ENCODE measurements at places on chromosomes 7 and 10. TPM values are rescaled to one million over a fixed set of nuclear protein-coding genes. Genes with fewer than 3 reads are reported as not detected.
A peak's percentile ranks its signal among the peaks of the same experiment; 100 is the strongest.

OR9A2 gene
- not detected for total RNA-seq

IPMK gene
- total RNA-seq, result 8.6 TPM

H2BK1 gene
- total RNA-seq, result 3.1 TPM

LBX1 gene
- total RNA-seq, result not detected

GHRHR gene
- not detected for total RNA-seq

ZEB1 gene
- 96.7 TPM for total RNA-seq

SLC26A4 gene
- 0.05 TPM for total RNA-seq

CLRN3 gene
- not detected for total RNA-seq

CRHR2 gene
- total RNA-seq, result not detected

ATRNL1 gene
- total RNA-seq, result 1.7 TPM

HDAC9 gene
- 64.8 TPM for total RNA-seq

IL15RA gene
- total RNA-seq, result 9.3 TPM

OAT gene
- 16.9 TPM for total RNA-seq

AMZ1 gene
- 14.6 TPM for total RNA-seq

DNA sequence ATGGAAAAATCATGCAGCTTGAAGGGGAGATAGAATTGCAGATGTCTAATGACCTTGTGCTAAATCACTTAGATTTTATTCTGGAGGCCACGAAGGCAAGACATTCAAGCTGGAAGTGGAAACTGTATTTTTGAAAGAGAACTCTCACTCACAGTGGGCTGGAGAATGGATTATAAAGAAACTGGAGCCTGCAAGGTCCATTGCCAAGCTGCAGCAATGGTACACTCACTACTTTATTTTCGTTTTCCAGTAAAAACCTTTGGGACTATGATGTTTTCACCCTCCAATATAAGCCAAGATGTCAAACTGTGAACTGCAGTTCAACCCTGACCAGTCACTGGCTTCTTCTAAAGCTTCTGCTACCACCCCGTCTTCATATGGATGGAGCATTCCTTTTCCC lies 62.0 kb downstream of the SKIDA1 start:
- H3K4me3 ChIP-seq, result no peak overlapping the region
- H3K36me3 ChIP-seq, result no peaks in the 10 kb centered on the region
- no peak overlapping the region for H3K27ac ChIP-seq
- no peaks in the 10 kb centered on the region for H3K4me1 ChIP-seq

GRCh38 chr10:89382757-89383156 lies 4.9 kb downstream of the IFIT1B start:
- H3K4me1 ChIP-seq, result peaks cover 16% of the 10 kb centered on the region
- no peak overlapping the region for H3K27ac ChIP-seq
- DNase-seq, result no peak

DNA sequence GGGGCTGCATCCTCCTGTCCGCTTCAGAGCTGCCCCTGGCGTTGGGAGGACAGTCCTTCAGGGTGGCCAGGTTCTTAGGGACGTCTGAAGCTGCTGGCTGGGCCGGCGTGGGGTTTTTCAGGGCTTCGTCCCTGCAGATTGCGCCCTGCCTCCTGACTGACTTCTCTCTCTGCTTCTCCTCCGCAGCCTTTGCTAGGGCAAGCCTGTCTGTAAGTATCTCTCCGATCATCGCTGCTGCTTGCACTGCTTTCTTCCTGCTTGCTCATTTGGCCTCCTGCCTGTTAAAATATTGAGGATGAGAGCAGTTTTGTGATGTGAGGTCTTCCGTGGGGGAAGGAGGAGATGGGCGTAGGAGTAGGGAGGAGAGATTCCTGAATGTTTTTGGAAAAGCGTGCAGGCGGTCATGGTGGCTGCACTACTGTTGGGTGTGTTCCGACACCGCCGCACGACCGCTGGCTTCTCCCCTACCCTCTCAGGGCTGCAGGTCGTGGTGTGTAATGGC lies 25.3 kb downstream of the PFKFB3 start:
- no peaks in the 10 kb centered on the region for H3K4me1 ChIP-seq
- no peak overlapping the region for H3K27ac ChIP-seq
- no peak for DNase-seq
- no peak overlapping the region for H3K4me3 ChIP-seq
- H3K27me3 ChIP-seq, result no peaks in the 10 kb centered on the region

DNA sequence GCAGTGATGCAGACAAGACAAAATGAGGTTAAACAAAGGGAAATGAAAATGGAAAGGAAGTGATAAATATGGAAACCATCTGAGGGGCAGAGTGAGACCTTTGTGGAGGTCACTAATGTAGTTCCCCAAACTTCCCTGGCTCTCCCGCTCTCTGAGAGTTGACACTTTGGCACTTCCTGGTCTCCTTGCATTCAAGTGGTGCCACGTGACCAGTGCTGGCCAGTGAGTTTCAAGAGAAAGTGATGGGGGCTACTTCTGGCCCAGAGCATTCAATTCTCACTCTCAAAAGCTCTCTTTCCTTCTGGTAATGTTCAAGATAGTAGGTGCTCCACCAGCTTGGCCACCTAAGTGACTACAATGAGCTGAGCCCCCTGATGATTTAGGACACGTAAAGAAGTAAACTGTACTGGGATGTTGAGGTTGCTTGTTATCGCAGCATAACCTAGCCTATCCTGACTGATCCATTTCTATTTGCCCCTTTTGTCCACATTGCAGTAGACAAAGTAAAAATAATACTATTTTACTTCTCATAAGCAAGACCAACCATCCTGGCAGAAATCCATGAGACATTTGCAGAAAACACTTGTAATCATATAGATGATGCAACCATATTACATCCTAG lies 242.0 kb upstream of the YAE1 start:
- DNase-seq, result no peak
- H3K36me3 ChIP-seq, result no peaks in the 10 kb centered on the region
- H3K27ac ChIP-seq, result no peak overlapping the region
- no peaks in the 10 kb centered on the region for H3K4me1 ChIP-seq

GRCh38 chr10:111984057-111984456 lies 199.5 kb downstream of the GPAM start:
- H3K4me3 ChIP-seq, result no peak overlapping the region
- no peak for DNase-seq
- H3K27me3 ChIP-seq, result no peaks in the 10 kb centered on the region

GRCh38 chr7:2010101-2010500 lies 222.6 kb downstream of the MAD1L1 start:
- H3K4me1 ChIP-seq, result peaks cover 12% of the 10 kb centered on the region
- no peaks in the 10 kb centered on the region for H3K36me3 ChIP-seq
- no peak overlapping the region for H3K4me3 ChIP-seq

GRCh38 chr7:50213622-50214017 lies 90.9 kb upstream of the IKZF1 start:
- H3K4me3 ChIP-seq, result no peak overlapping the region
- H3K4me1 ChIP-seq, result peaks cover 24% of the 10 kb centered on the region
- DNase-seq, result no peak
- no peaks in the 10 kb centered on the region for H3K27me3 ChIP-seq
- no peaks in the 10 kb centered on the region for H3K36me3 ChIP-seq

GRCh38 chr10:113322843-113323242 lies 230.0 kb upstream of the HABP2 start:
- H3K4me3 ChIP-seq, result no peak overlapping the region
- peak; percentile 13 for DNase-seq
- no peak overlapping the region for H3K27ac ChIP-seq
- no peaks in the 10 kb centered on the region for H3K36me3 ChIP-seq

- H3K4me3 ChIP-seq, result no peak overlapping the region
- peaks cover 16% of the 10 kb centered on the region for H3K27me3 ChIP-seq
- H3K36me3 ChIP-seq, result no peaks in the 10 kb centered on the region
Measured at GRCh38 chr7:94396596-94396995, 1.9 kb downstream of the COL1A2 start.

- H3K27ac ChIP-seq, result no peak overlapping the region
- H3K36me3 ChIP-seq, result no peaks in the 10 kb centered on the region
- peaks cover 3% of the 10 kb centered on the region for H3K4me1 ChIP-seq
- no peaks in the 10 kb centered on the region for H3K27me3 ChIP-seq
- DNase-seq, result no peak
Measured at GRCh38 chr7:77244222-77244934, 44.8 kb upstream of the FGL2 start.

GRCh38 chr10:27699776-27700175 lies 45.8 kb downstream of the MKX start:
- H3K4me3 ChIP-seq, result no peak overlapping the region
- no peaks in the 10 kb centered on the region for H3K36me3 ChIP-seq
- no peak for DNase-seq
- no peaks in the 10 kb centered on the region for H3K27me3 ChIP-seq
- H3K27ac ChIP-seq, result no peak overlapping the region

- peaks cover 45% of the 10 kb centered on the region for H3K4me1 ChIP-seq
- H3K36me3 ChIP-seq, result peaks cover 2% of the 10 kb centered on the region
- H3K4me3 ChIP-seq, result peak overlapping the region; percentile 63
- H3K27me3 ChIP-seq, result no peaks in the 10 kb centered on the region
- DNase-seq, result no peak
Measured at GRCh38 chr7:33108554-33109004, 625 bp downstream of the RP9 start.

- H3K4me1 ChIP-seq, result peaks cover 16% of the 10 kb centered on the region
- peak; percentile 99 for DNase-seq
- H3K36me3 ChIP-seq, result no peaks in the 10 kb centered on the region
- H3K27me3 ChIP-seq, result no peaks in the 10 kb centered on the region
- H3K27ac ChIP-seq, result peak within 1 kb of the TSS; percentile 58
Measured at GRCh38 chr10:122953902-122954730, at the start of gene C10orf88. Gene C10orf88 (minus strand): TSS chr10:122954227. CDS start chr10:122954178, 49 bp downstream.

GRCh38 chr7:132450696-132451095 lies 125.6 kb downstream of the PLXNA4 start:
- H3K4me1 ChIP-seq, result no peaks in the 10 kb centered on the region
- DNase-seq, result no peak
- no peak overlapping the region for H3K4me3 ChIP-seq
- no peaks in the 10 kb centered on the region for H3K36me3 ChIP-seq
- no peak overlapping the region for H3K27ac ChIP-seq
- no peaks in the 10 kb centered on the region for H3K27me3 ChIP-seq

- peaks cover 15% of the 10 kb centered on the region for H3K4me1 ChIP-seq
- H3K27ac ChIP-seq, result no peak overlapping the region
- no peaks in the 10 kb centered on the region for H3K27me3 ChIP-seq
- DNase-seq, result no peak
- peaks cover 6% of the 10 kb centered on the region for H3K36me3 ChIP-seq
Measured at GRCh38 chr7:74372511-74373111, 81.1 kb upstream of the GTF2IRD1 start.

GRCh38 chr7:132760244-132760623 lies 184.0 kb upstream of the PLXNA4 start:
- no peaks in the 10 kb centered on the region for H3K4me1 ChIP-seq
- H3K4me3 ChIP-seq, result no peak overlapping the region
- DNase-seq, result no peak
- H3K36me3 ChIP-seq, result no peaks in the 10 kb centered on the region

GRCh38 chr10:62696798-62697197 lies 107.7 kb upstream of the ADO start:
- DNase-seq, result peak; percentile 46
- no peaks in the 10 kb centered on the region for H3K27me3 ChIP-seq
- peaks cover 13% of the 10 kb centered on the region for H3K4me1 ChIP-seq
- no peak overlapping the region for H3K4me3 ChIP-seq
- H3K27ac ChIP-seq, result no peak overlapping the region

DNA sequence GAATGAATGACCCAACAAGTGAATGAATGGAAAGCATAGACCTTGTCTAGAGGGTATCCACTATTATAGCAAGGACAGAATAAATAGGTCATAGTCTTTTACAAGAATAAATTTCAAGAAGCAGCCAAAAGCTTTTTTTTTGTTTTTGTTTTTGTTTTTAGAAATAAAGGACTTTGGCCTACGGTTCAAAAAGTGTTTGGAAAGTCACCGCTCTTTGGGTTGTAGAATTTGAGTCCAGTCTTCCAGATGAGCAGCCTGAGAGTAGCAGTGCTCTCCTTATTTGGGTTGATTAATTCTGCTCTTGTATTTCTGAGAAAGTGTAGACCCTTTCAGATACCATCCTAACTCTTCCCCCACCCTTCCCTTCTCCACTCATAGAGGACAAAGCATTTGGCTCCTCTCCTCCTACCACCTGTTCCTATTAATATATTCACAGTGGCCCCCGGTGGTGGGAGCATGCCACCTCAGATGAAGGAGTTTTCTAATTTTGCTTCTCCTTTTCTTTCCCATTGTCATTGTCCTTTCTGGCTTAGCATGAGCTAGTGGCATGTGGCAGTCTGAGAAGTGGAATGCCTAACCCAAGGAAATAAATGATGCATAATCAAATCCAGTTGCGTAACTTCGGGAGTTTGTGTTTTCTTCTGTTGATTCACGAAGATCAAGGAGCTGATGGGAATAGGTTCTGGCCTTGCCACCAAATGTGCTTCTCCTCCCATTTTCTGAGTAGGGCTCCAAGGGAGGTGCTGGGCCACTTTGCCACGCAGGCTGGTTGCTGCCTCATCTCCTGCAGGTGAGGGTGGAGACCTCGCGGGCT lies 114.7 kb downstream of the CHN2 start:
- H3K27me3 ChIP-seq, result no peaks in the 10 kb centered on the region
- no peak for DNase-seq
- no peaks in the 10 kb centered on the region for H3K36me3 ChIP-seq

DNA sequence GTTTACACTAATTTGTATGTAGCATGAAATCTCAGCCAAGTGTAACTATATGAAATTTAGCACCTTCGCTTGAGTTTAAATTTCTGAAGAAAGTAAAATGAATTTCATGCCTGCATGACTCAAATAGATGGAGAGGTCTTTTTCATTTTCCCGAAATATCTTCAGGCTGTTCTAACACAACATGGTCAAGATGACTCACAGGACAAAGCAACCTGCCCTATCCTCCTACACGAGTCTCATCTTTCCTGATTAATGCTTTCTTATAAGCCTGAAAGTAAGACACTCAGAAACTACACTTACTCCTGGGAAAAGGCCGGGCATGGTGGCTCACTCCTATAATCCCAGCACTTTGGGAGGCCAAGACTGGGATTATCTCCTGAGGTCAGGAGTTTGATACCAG lies 41.2 kb downstream of the CH25H start:
- no peaks in the 10 kb centered on the region for H3K27me3 ChIP-seq
- H3K36me3 ChIP-seq, result no peaks in the 10 kb centered on the region
- DNase-seq, result no peak
- no peak overlapping the region for H3K4me3 ChIP-seq
- no peak overlapping the region for H3K27ac ChIP-seq

- no peak for DNase-seq
- no peaks in the 10 kb centered on the region for H3K4me1 ChIP-seq
- H3K4me3 ChIP-seq, result no peak overlapping the region
Measured at GRCh38 chr10:33371234-33371633, 36.8 kb upstream of the NRP1 start.

- peaks cover 1% of the 10 kb centered on the region for H3K36me3 ChIP-seq
- no peak for DNase-seq
- no peak overlapping the region for H3K4me3 ChIP-seq
Measured at GRCh38 chr7:77338883-77339629, 77.1 kb downstream of the GSAP start.

GRCh38 chr7:30566596-30566995 lies 28.1 kb upstream of the GARS1 start:
- no peaks in the 10 kb centered on the region for H3K4me1 ChIP-seq
- no peak overlapping the region for H3K4me3 ChIP-seq
- DNase-seq, result no peak
- peaks cover 48% of the 10 kb centered on the region for H3K36me3 ChIP-seq
- H3K27me3 ChIP-seq, result no peaks in the 10 kb centered on the region

DNA sequence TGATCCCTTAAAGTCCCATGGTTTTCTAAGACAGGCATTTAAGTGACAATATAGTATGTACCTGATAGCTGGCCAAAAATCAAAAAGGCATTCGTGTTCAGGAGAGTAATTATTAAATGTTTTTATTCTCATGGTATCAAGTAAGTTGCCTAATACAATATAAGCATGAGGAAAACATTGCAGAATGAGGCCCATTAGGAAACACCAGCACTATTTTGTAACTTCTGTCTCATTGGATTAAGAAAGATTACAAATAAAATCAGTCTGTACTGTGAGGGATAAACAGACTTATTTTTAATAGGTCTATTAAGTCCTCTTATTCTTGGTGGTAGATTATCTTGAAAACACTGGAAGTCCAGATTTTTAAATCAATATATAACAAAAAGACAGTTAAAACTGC lies 110.1 kb downstream of the SNX13 start:
- no peak overlapping the region for H3K27ac ChIP-seq
- no peak overlapping the region for H3K4me3 ChIP-seq
- no peaks in the 10 kb centered on the region for H3K27me3 ChIP-seq
- H3K4me1 ChIP-seq, result no peaks in the 10 kb centered on the region
- DNase-seq, result no peak
- peaks cover 11% of the 10 kb centered on the region for H3K36me3 ChIP-seq
